NCI-H1048 (cell line): ENCODE measurements at places on chromosomes 5 and 9.

DNA sequence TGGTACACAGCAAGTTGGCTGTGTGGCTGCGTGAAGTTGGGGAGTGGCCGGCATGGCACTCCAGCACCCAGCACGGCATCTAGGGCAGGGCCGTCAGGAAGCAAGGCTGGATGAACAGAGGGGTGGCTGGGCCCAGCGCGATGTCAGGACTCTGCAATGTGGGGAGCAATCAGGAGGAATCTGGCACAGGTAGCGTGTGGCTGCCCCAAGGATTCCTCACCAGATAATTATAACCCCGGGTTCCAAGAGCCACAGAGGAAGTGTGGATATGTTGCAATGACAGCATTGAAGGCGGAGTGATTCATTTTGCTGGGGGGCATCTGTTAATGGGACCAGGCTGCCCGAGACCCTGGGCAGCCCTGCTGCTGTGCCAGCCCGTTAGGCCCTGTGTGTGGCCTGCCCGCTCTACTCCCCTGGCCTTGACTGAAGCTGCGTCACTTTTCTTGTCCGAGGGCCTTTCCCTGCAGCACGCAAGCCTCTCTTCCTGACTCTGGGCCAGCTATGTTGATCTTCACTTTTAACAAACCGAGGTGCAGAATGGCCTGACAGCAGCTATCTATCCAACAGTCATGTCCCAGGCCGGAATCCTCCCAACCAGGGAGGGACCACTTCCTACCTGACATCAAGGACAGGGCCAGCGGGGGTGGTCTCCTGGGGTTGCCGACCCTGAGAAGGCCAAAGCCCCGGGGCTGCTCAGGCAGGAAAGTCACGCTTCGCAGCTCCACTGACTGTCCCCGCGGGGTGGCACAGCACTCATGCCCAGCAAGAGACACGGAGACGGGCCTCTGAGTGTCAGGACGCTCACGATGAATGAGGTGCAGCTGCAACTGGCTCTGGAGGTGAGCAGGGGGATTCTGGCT lies 118.0 kb upstream of the PHYKPL start:
- DNase-seq, result no peak

DNA sequence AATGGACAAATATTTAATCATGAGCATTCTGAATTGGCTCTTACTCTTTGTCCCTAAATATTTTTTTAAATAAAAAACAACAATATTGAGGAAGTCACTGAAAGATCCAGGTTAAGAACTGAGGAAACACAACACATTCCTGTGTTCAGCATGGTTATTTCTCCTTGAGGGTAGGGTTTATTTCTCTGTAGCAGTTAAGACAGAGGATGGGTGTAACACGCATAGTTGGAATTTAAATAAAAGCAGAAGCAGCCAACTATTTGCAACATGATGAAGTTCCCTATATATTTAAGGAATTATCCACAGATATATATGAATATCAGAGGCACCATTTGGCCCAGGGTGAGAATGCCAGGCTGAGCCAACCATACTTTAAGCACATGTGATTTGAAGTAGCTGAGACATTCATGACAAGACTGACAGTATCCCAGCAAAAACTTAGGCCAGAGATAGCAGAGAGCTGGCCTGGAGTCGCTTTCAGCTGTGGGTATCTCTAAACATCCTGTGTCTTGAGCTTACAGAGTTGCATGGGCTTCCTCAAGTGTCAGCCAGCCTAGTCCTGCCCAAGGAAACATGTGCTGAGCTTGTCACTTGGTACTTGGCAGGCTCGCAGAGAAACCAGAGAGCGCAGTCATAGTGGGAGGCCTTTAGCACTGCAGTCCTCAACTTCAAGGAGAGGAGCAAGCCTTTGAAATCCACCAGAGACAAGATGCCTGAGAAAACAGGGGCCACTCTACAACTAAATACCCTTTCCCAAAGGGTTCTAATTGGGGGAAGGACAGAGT lies 43.6 kb downstream of the SEMA5A start:
- no peak for DNase-seq

DNA sequence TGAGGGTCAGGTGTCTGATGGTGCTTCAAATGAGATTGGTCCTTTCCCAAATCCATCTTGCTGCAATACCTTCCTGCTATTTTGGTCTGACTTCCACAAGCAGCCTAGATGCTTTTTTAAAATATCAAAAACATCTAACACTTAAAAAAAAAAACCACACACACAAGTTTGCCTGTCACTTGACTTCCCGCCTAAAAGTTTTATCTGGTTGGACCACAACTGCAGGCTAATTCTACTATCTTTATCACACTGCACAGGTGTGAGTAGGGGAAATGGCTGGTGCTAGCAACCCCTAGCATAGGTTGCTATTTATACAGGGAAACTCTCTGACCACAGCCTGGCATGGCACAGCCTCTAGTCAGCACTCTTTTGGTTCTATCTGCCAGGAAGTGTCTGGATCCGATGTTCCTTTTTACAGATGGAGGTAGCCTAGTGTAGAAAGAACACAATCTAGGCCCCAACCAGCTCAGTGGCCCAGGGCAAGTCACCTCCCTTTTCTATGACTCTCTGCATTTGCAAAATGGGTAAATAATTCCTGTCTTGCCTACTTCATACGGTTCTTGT lies at the start of gene HEMGN:
HEMGN (minus strand) TSS at position 92 of the 564 bp plus-strand sequence; CDS start at position 56, 36 bp downstream.
- no peak for DNase-seq

- no peak for DNase-seq
Observed at GRCh38 chr5:123943151-123943550, 431.2 kb downstream of the CSNK1G3 start.

DNA sequence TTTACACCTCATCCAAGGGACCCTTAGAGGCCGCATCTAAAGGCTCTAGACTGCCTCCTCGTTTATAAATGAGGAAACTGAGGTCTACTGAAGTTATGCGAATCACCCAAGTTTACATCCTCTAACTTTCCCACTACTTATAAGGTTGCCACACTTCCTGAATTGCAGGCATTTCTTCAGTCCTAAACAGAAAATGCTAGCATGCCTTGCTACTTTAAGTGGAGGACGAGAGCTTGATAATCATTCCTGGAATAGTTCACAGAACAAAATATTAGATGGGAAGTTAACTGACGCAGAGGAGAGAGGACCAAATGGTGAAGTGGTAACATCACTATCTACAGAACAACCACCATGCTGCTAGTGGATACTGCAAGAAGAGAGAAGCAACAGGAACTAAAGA lies 85.8 kb downstream of the GNAQ start:
- DNase-seq, result no peak

DNA sequence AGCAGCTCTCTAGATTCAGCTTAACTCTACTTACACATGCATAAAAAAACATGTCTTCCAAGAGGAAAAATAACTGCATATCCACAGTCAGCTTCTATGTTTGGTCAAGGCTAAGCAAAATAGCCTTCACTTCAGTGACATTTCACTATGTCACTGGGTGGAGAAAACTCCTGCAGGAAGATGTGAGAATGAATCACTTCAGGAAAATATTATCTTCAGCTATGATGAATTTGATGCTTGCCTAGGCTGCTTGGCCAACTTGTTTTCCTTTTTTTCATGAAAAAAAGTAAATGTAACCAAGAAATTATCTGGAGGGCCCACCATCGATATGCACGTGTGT lies 143.0 kb upstream of the ZNF608 start:
- DNase-seq, result no peak

- no peak for DNase-seq
Observed at GRCh38 chr5:150305557-150305956, 2.9 kb upstream of the ARSI start.

- no peak for DNase-seq
Observed at GRCh38 chr5:178982941-178983340, 12.2 kb downstream of the GRM6 start.

- DNase-seq, result no peak
Observed at GRCh38 chr5:52328220-52328806, 459.4 kb upstream of the ITGA1 start.
